ENCODE measurements at places on chromosomes 1 and 21. TPM values are rescaled to one million over a fixed set of nuclear protein-coding genes. Genes with fewer than 3 reads are reported as not detected.
A peak's percentile ranks its signal among the peaks of the same experiment; 100 is the strongest.

- no peak for DNase-seq
Measured at GRCh38 chr1:95889400-95889799, 655.4 kb downstream of the RWDD3 start.

DNA sequence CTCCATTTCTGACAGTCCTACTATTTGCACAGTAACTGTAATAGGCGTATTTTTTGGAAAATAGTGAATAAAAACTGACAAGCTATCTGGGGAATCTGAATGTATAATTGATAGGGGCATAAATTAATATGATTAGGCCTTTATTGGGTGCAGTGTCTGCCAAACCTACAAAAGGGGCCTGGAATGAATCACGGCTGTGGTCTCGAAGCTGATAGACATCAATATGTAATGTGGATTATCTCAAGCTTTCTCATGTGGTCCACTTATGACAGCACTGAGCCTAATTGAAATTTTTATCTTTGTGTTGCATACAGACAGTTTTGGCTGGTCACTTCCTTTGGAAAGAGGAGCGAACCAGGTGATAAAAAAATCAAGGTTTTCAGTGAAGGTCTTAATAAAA, 450.4 kb downstream of the GPATCH2 start:
- DNase-seq: no peak

The RBP7 gene
- total RNA-seq: 7.6 TPM

DNA sequence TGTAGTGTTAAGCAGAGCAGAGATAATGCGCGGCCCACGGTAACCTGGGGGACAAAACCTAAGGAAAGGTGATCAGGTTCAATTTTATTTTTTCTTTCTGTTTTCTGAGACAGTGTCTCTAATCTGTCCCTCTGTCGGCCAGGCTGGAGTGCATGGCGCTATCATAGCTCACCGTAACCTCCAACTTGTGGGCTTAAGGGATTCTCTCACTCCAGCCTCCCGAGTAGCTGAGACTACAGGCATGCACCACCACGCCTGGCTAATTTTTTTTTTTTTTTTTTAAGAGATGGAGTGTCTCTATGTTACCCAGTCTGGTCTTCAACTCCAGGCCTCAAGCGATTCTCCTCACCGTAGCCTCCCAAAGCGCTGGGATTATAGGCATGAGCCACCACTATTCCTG, 724 bp upstream of the ANKRD35 start:
- no peak for DNase-seq

- DNase-seq: peak; percentile 60
Measured at GRCh38 chr1:21524686-21525339, 15.6 kb downstream of the ALPL start.

DNA sequence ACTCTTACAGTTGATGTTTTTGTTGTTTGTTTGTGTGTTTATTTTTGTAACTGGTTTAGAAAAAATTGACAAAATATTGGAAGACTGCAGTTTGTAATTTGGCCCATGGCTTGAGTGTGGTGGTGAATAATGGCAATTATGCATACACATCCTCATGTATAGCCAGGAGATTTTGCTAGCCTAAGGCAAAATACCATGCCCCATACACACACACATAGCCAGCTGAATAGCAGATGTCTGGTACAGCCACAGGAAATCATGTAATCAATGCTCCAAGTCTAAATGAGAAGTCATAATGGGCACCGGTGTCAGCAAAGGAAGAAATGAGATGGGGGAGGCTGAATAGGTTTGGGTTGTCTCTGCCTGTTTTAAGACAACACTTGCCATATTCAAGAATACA, 135.2 kb upstream of the COA6 start:
- DNase-seq: no peak

DNA sequence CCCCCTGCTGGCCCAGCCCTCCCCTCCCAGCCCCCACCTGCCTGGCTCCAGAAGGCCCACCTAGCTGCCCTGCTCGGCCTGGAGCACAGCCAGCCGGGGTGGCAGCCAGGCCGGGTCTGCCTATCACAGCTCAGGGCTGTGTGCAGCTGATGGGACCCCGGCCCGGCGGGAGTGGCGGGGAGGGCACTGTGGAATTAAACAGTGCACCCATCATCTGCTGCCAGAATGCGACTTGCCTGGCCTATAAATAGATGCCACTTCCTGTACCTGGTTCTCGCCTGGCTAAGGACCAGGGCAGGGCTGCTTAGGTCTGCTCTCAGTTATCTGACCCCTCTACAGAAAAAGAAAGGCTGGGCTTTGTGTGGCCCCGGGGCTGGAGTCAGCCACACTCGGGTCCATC, 98.2 kb upstream of the VAMP3 start:
- no peak for DNase-seq

- DNase-seq: no peak
Measured at GRCh38 chr1:87684713-87685205, 356.1 kb downstream of the LMO4 start.

DNA sequence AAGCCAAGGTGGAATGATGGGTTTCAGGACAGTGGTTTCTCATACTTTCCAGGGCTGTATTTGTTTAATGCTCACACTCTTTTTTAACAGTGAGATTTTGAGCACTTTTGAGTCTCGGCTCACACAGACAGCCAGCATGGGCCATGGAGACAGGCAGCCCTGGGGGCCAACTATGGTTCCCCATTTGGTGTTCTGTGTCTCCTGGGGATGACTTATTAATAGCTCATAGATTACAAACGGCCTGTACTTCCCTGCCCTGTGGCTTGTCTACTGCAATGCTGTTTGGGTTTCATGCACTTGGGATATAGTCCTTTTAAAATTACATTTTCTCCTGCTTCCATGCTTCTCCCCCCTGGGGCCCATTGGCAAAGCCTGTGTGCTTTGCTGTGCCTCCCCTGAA, 178.3 kb downstream of the KCNJ6 start:
- DNase-seq: no peak

The SMCP gene
- total RNA-seq: not detected

The OR6K2 gene
- not detected for total RNA-seq

DNA sequence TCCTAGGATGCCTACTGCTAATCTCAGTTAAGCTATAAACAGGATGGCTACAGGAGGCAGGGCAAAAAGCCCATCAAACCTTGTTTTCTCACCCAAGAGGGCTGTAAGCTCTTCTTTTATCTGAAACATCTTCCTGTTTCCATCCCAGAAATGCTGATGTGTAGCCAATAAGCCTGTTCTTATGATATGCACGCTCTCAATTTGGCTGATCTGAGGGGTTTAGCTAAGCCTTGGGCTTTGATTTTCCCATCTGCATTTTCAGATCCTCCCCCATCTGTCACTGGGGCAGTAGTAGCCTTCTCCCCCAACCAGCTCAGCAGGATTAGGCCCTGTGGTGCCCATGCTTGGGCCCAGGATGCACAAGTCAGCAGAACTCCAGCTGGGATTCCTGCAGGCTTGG, 105.0 kb downstream of the BRINP2 start:
- no peak for DNase-seq

The MNDA gene
- total RNA-seq: 11.3 TPM

- no peak for DNase-seq
Measured at GRCh38 chr1:116067566-116067890, 43.7 kb upstream of the MAB21L3 start.

GRCh38 chr1:94068096-94068998, 52.6 kb downstream of the ABCA4 start:
- no peak for DNase-seq

- no peak for DNase-seq
Measured at GRCh38 chr21:42129300-42130266, 58.5 kb downstream of the UMODL1 start.

DNA sequence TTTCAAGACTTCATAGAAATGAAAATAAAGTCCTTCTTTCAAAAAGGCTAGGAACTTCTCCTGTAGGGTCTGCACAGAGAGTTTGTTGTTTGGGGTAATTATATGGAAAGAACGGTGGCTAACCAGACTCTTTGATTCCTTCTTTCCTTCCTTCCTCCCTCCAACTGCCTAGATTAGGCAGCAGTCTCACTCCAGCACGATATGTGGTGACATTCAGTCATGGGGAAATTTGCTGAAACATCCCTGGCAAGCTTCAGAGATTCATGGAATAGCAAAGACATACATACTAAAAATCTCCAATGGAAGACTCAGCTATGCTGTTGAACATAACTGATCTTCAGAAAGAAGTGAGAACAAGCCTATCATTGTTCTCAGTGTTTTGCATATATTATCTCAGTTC, 4.3 kb downstream of the NTMT2 start:
- no peak for DNase-seq

The HHAT gene
- 3.1 TPM for total RNA-seq

DNA sequence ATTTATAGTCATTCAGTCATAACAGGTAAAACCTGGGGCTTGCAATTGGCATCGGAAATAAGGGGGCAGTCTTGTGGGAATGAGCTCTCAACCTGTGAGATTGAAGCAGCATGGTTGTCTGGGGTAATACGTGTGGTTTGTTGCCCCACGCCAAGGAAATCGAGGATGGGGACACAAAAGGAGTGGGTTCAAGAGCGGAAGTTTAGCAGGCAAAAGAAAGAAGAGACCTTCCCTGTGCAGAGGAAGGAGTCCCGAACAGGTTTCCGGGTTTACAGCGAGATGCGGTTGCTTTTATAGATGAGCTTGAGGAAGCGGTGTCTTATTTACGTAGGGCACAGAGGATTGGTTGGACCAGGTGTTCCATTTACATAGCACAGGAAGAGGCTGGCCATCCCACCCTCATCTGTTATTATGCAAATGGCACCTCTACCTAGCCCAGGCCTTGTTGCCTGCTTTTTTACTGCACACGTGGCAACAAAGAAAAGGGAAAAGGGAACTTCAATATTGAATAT, 37.3 kb downstream of the IFNAR1 start:
- DNase-seq: no peak

- no peak for DNase-seq
Measured at GRCh38 chr1:28441674-28442073, 64.2 kb upstream of the RCC1 start.

The SPRR2B gene
- total RNA-seq: not detected

- DNase-seq: no peak
Measured at GRCh38 chr1:210358626-210359025, 29.9 kb downstream of the HHAT start.

GRCh38 chr1:167431909-167432650, 86.2 kb downstream of the CD247 start:
- DNase-seq: no peak

GRCh38 chr1:12296016-12296415, 66.2 kb downstream of the VPS13D start:
- no peak for DNase-seq

The AMY1B gene
- not detected for total RNA-seq

GRCh38 chr21:19197950-19198349, 794.4 kb upstream of the TMPRSS15 start:
- DNase-seq: no peak

DNA sequence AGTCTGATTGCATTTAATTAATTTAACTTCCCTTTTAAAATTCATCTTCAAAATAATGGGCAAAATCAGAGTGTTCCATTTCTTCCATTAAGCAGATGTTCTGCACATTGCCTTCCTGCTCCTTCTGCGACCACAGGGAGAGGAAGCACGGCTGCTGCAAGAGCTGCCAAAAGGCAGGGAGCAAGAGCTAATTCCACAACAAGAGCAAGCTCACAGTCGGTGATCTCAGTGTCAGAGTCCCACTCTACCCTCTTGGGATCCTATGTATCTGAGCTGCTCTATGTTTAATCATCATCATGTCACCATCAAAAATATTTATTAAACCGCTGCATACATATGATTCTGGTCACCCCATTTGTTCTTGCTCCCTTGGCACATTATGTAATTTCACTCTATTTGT, 255.3 kb upstream of the CAMK1G start:
- no peak for DNase-seq

The RYR2 gene
- total RNA-seq: 128 TPM

The RGSL1 gene
- not detected for total RNA-seq

DNA sequence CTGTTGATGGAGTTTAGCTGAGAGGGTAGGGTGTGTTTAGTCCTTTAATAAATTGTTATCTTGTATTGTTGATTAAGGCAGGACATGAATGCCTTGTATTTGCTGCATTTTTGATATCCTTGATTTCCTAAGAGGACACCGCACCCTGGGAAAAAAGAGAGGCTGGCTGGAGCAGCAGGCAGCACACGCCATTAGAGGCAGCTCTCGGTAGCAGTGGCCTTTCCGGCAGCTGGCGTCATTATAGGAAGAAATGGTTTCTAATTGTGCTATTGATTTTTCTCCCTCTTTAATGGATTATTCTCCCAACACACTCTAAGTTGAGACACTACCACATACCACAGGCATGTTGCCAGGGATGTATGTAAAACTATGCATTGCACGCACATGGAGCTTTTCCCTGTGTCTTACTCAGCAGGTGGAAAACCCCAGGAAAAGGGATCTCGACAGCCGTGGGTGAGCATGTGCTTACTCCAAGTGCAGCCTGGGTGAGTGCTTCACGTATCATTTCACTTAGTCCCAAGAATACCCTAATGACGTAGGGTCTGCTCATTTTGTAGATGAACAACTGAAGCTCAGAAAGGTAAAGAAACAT, 440.4 kb upstream of the RUNX1 start:
- no peak for DNase-seq

The CRYAA gene
- total RNA-seq: not detected

DNA sequence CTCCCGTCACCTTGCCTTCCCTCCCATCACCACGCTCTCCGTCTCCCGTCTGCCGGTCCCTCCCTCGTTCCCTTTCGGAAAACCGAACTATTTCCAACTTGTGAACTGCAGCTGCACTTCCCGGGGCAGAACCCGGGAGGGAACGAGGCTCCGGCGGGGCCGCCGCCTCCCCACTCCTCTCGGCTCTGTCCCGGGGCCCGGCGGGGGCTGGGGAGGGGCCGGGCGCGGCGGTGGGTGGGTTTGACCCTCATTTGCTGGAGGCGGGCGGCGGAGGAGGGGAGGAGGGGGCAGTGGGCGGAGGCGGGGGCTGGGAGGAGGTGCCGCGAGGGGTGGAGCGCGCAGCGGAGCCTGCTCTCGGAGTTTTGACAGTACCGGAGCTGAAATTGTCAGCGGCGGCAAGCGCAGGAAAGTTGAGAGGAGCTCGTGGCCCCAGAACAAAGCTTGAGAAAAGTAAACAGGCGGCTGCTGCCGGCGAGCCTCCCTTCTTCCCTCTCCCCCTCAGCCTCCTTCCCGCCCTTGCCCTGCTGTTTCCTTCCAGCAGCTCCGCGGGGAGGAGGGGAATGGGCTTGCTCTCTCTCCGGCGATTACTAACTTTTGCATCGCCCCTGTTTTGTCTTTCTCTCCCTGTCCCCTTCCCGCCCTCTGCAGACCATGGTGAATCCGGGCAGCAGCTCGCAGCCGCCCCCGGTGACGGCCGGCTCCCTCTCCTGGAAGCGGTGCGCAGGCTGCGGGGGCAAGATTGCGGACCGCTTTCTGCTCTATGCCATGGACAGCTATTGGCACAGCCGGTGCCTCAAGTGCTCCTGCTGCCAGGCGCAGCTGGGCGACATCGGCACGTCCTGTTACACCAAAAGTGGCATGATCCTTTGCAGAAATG, 2.9 kb downstream of the LMO4 start:
- DNase-seq: peak; percentile 95

GRCh38 chr1:85579622-85580021, 939 bp upstream of the CCN1 start:
- peak; percentile 60 for DNase-seq

The USF1 gene
- 42.2 TPM for total RNA-seq

- no peak for DNase-seq
Measured at GRCh38 chr1:28579401-28579800, 12.7 kb upstream of the RAB42 start.

The NBL1 gene
- 134 TPM for total RNA-seq

GRCh38 chr1:24126018-24126671, 14.2 kb upstream of the MYOM3 start:
- no peak for DNase-seq

- no peak for DNase-seq
Measured at GRCh38 chr1:6198646-6199297, 623 bp downstream of the RPL22 start.
